ENCODE measurements at places on chromosomes 6 and 20.

DNA sequence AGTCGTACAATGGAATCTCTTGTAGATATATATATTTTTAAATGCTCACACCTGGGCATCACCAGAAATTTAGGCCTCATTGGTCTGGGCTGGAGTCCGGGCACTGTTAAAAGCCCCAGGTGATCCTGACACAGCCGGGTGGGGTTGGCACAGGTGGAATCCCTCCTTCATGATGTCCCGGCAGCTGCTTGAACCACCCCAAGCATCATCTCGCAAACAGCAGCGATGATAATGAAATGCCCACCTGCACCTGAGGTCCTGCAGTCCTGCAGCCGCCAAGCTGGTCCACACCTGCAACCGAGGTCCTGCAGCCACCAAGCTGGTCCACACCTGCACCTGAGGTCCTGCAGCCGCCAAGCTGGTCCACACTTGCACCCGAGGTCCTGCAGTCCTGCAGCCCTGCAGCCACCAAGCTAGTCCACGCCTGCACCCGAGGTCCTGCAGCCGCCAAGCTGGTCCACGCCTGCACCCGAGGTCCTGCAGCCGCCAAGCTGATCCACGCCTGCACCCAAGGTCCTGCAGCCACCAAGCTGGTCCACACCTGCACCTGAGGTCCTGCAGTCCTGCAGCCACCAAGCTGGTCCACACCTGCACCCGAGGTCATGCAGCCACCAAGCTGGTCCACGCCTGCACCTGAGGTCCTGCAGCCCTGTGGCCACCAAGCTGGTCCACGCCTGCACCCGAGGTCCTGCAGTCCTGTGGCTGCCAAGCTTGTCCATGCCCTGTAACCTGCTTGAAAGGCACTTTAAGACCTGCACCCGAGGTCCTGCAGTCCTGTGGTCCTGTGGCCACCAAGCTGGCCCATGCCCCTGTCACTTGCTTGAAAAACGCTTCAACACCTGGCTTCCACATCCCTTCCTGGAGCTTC lies 261.2 kb downstream of the DLL1 start:
- DNase-seq, result no peak

DNA sequence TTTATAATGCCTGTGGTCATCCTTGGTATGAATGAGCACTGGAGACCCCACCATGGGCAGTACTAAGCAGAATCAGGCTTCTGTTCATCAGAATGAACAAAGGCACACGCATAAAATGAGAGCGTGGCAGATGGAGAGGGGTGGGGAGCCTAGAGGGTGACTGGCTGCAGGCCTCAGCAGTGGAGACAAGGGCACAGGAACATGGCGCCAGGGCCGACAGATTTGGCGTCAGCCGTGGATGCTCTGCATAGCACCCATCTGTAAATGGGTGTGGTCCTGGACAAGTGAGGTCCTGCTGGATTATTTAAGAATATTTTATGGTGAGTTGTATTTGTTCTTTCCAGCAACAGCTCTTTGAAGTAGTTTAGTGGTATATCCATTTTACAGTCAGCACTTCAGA lies 33.1 kb downstream of the E2F3 start:
- no peak for DNase-seq

GRCh38 chr6:130778946-130779657 lies 48.1 kb upstream of the SMLR1 start:
- DNase-seq, result no peak

DNA sequence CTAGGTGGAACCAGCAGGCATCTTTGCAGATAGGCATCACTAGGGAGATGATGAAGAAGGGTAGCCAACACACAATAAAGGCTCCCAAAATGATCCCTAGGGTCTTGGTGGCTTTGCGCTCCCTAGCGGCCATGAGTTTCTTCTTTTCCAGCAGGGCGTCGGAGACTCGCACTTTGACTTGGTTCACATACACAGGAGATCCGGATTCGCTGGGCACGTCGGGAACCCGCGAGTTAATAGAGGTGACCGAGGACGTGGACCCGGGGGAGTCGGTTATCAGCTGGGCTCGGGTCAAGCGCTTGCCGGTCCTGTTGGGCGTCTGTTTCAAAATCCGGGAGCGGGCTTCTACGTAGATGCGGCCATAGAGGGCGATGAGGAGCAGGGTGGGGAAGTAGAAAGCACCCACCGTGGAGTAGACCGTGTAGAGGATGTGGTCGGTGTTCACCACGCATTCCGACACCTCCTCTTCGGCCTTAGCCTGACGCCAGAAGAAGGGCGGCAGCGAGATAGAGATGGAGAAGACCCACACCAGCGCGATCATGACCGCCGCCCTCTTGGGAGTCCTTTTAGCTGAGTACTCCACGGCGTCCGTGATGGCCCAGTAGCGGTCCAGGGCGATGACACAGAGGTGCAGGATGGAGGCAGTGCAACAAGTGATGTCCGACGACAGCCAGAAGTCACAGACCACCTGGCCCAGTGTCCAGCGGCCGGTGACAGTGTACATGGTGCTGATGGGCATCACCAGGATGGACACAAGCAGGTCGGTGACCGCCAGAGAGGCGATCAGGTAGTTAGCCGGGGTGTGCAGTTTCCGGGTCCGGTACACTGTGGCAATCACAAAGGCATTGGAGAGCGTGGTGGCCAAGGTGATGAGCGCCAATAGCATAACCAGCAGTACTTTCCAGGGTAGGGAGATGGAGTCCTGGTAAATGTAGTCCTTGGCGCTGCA lies 658 bp downstream of the HTR1B start:
- no peak for DNase-seq

DNA sequence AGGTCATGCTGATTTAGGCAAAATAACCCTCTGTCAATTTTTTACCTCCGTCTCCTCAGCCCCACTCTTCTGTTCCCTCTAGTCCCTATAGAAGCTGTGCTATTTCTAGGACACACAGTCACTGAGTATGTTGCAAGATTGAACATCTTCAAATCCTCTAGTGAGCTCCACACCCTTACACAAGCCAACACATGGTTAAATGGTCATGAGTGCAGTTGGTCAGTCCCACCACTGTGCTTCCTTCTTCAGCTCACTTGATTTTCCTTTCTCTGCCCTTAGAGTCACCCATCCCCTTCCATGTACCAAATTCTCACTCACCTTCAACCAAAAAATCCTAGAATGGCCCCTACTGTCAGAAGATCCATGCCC lies 48.2 kb upstream of the F13A1 start:
- DNase-seq, result no peak
